ENCODE measurements at places on chromosomes 7 and 10.

DNA sequence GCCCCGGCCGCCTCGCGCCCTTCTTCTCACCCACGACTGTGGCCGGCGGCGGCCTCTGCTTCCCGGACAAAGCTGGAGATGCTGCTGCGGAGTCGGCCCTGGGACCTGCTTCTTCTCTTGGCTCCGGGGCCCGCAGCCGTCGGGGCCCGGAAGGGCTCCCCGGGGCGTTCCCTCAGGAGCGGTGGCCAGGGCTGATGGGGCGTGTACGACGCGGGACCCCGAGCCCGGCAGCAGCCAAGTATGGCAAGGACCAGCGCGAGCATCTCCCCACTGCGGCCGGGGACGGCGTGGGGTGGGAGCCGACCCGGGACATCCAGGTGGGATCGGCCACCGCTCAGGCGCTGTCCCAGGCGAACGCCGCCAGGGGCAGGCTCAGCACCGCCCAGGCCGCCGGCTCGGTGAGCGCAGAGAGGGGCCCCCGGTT lies 27.6 kb upstream of the BMS1 start:
- DNase-seq, result no peak

DNA sequence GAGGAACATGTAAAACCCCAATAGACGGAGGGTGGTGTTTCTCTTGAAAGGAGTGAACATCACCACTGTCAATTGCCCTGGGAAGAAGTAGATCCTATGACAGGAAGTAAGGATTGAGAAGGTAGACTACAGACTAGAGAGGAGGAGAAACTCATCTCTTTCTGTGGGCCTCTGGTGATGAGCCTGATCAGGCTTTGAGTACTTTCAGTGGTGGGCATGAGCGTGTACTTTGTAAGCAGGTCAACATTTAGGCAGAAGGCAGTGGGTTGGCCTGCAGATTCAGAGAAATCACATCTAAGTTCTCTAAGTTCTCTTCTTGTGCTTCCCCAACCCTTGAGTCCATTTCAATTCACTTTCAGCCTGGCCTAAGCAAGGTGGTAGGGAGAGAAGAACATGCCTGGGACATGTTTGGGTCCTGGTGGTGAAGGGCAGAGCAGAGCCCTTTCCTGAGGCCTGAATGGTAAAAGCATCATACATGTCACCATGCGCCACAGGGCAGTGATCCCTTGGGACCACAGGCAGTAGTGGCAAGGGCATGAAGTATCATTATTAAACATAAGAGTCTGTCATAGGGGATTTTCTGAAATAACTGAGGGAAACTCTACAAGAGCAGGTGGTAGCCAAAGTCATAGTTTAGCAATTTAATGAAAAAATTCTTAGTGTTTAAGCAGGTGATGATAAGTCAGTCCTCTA lies 56.4 kb upstream of the ANKRD1 start:
- DNase-seq, result no peak

- DNase-seq, result no peak
Measured at GRCh38 chr10:113585949-113586348, 33.1 kb downstream of the HABP2 start.

DNA sequence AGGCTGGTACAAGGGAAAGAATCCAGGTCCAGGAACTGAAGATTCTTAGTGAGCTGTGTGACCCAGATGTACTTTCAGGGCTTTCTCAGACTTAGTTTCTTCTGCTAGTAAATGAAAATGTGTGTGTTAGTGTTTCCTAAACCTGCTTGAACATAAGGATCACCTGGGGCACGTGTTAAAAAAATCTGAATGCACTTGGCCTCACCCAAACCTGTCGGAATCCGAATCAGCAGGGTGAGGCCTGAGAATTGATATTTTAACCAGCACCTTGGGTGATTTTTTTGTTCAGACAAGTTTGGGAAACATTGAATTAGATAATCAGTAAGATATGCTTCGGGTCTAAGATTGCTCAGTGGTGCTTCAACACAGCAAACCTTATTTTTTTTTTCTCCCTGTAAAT lies 59.7 kb downstream of the ZNF365 start:
- no peak for DNase-seq

- DNase-seq, result no peak
Measured at GRCh38 chr10:70565556-70566514, 36.7 kb downstream of the PRF1 start.

DNA sequence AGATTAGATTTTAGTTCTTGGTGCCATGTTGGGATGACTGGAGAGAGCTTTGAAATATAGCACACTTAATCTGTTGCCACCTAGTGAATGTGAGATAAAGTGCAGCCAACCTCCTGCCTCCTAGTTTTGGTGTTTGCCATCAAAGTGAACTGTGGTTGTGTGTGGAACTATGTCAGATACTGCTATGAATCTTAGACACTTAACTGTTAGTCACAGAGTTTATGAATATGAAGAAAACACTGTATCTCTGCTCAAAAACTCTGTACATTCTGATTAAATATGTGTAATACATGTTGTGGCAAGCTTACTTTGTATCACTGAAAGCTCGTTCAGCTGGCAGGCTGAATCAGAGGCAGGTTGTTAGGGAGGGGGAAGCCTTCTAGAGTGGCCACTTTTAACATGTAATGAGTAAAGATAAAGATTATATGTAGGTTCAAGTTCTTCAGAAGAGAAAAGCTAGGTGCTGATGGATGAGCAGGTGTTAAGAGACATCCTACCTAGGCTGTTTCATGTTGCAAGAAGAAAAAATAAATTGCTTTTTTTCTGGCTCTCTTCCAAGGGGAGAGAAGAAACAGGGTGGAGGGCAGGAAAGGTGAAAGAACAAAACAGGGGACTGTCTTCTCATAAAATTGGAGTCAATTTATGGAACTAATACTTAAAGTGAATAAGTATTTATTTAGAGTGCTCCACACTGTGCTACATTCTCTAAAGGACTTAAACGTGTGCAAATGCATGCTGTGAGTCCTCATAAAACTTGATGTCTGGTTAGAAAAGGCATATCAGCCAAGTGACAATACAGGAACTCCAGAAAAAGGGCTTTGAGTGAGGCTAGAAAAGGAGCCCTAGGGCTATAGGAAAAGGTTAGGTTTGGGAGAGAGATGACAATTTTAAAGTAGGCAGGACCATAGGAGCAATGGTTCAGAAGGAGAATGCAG lies 14.1 kb upstream of the LAMB1 start:
- peak; percentile 83 for DNase-seq

GRCh38 chr10:86285136-86285790 lies 81.3 kb downstream of the GRID1 start:
- DNase-seq, result no peak

DNA sequence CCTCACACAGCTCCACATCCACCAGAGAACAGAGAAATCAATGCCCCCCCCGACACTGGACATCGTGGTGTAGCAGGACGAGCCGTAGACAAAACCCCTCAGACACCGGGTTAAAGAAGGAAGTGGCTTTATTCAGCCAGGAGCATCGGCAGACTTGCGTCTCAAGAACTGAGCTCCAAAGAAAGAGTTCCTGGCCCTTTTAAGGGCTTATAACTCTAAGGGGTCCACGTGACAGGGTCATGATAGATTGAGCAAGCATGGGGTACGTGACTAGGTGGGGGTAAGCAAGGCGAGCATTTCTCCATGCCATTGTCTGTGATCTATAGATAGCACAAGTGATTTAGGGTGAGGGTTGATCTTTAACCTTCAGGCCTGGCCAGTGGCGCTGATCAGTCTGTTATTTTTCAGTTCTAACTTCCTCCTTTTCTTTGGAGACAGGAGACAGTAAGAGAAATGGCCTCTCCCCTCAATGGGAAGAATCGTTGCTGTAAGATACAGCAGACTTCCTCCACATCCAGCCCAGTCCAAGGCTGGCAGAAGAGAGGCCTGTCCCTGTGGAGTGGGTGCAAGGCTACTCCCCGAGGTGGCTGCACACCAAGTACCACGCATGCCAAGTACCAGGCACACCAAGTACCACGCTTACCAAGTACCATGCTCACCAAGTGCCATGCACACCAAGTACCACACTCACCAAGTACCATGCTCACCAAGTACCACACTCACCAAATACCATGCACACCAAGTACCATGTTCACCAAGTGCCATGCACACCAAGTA lies 19.5 kb upstream of the PPP2R2D start:
- no peak for DNase-seq

DNA sequence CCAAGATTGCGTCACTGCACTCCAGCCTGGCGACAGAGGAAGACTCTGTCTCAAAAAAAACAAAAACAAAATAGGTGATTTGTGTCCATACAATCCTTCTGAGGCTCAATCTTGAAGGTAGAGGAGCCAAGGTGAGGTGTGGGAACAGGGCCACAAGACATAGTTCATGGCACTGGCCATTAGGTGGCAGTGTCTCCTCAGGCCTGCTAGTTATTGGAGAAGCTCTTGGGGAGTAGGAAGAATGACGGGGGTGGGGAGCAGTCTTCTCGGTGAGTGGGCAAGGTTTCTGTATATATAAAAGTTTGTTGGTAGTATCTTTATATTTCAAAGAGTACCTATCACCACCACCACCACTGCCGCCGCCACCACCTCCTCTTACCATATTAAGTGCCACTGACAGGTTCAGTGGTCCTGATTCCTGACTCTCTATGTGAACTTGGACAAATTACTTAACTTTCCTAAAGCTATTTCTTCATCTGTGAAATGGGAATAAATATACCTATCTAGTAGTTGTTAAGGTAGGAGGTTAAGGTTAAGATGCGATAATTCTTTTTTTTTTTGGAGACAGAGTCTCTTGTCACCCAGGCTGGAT lies 24.0 kb downstream of the CCSER2 start:
- peak; percentile 48 for DNase-seq

DNA sequence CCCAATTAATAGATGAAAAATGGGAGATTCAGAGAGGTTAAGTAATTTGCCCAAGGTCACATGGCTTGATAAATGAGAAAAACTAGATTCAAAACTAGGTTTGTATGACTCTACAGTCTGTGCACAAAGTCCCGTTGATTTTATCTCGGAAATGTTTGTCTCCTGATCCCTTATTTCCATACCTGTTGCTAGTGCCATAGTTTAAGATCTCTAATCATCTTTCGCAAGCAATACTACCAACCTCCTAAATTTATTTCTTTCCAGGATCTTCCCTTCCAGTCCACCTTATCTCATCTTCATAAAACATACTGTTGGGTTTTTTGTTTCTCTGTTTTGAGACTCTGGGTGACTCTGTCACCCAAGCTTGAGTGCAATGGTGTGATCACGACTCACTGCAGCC lies 2.9 kb downstream of the NT5C3A start:
- no peak for DNase-seq

DNA sequence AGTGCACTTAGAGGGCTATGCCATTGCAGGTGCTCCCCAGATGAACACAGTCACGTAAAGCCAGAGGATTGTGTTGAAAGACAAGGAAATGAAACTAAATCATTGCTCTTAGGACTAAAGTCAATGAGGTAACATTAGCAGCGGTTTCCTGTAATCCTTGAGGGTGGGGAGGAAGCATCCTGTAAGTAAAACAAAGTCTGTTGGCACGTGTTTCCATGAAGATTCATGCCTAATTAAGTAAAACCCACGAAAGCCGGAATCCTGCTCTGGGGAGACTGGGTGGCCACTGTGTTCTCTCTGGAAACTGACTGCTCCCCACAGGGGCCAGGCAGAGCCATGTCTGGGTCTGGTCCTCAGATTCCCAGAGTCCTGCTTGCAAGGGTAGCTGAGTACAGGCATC lies 18.3 kb downstream of the STEAP1B start:
- no peak for DNase-seq

DNA sequence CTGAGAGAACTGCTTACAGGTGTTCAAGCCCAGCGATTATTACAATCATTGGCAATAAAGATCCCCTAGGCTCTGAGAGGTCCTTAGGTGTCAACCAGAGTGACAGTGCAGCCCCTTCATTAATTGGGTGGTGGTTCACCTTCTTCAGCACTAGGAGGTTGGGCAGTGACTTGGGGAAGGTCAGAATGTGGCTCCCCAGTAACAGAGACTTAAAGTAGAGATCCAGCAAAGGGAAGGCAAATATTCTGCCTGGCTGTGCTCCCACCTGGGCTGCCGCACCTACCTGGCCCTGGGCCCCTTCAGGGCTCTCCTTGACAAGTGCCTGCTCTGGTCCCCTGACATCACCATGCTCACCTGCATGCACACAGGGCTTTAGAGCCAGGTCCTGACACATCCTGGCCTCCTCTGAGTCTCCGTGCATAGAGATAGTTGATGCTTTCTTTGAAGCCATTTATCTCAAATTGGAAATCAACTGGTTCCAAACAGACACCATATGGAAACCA lies 1.9 kb downstream of the CLRN3 start:
- DNase-seq, result no peak

DNA sequence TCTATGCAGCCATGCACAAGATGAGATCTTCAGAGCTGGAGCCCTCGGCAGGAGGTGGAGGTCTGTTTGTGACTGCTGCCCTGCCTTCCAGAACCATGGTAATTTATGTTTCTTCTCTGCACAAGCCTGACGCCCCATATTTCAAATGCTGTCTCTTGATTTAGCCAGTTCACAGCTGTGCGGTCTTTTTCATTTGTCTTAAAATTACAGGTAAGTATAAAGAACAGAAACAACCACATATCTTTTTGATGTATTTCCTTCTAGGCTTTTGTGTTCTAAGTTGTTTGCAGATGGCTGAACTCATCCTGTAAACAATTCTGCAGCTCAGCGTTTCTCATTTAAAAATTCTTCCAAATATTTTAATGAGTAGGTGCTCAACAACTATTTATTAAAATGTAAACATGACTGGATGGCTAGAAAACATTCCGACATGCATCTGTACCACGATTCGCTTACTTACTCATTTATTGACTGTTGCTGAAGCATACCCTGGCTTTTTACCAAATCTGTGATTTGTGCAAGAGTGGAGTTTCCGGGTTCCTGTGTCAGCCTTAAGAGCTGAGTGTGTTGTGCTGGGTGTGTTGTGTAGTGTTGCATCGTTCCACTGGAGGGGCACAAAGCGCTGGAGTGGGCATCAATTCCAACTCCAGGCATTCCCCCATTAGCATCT lies 58.9 kb downstream of the PIP4K2A start:
- peak; percentile 90 for DNase-seq

DNA sequence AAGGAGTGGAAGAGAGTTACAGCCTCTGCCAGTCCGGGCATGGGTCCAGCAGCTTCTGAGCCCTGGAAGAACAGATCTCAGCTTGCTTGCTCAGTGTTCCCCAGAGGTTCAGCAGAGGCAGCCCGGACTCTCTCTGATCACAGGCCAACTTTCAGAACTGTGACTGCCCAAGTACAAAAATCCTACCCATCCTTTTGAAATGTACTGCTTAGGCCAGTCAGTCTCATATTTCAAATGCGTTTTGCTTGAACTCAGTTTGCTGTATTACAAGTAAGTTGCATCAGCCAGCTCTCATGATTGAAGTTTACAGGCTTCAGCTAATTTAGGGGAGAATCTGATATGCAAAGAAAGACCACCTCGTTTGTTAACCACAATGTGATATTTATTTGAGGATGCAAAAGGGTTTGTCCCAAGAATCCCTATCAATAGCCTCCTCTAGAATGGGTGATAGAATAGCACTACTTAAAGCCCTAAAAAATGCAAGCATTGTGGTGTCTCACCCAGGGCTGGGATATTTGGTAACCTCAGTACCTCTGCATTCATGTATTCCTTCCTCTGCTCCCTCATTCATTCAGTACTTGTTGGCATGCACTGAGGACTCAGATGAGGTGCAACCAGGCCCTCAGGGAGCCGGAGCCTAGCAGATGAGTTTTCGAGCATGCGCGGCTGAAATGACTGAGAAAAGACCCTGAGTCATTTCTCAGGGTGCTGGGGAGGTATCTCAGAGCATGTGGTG lies 7.0 kb downstream of the AIMP2 start:
- DNase-seq, result peak; percentile 9

- no peak for DNase-seq
Measured at GRCh38 chr7:130490311-130490791, 1.5 kb upstream of the MEST start.

GRCh38 chr7:134200970-134201369 lies 73.8 kb downstream of the LRGUK start:
- DNase-seq, result no peak

Data from HCEC 1CT (cell line).